ENCODE measurements at places on chromosomes 1 and 21. TPM values are rescaled to one million over a fixed set of nuclear protein-coding genes. Genes with fewer than 3 reads are reported as not detected.

GRCh38 chr1:236942431-236942830 is 61.8 kb downstream of the MT1HL1 start:
- no peaks in the 10 kb centered on the region for H3K27me3 ChIP-seq
- no peak for DNase-seq
- H3K27ac ChIP-seq = no peak overlapping the region
- no peaks in the 10 kb centered on the region for H3K4me1 ChIP-seq
- no peak overlapping the region for H3K4me3 ChIP-seq

The CLEC20A gene
- not detected for total RNA-seq

The EPS8L3 gene
- not detected for total RNA-seq

DNA sequence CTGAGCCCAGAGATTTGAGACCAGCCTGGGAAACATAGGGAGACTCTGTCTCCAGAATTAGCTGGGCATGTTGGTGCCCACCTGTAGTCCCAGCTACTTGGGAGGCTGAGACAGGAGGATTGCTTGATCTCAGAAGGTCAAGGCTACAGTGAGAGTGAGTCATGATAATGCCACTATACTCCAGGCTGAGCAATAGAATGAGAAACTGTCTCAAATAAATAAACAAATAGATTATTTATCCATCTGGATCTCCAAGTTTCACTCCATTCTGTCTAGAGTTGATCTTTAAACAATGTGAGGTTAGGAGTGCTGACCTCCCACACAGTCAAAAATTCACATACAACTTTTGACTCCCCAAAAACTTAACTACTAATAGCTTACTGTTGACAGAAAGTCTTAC is 106.8 kb upstream of the PALMD start:
- H3K36me3 ChIP-seq = no peaks in the 10 kb centered on the region
- H3K4me1 ChIP-seq = peaks cover 3% of the 10 kb centered on the region
- H3K27me3 ChIP-seq = no peaks in the 10 kb centered on the region
- no peak for DNase-seq
- no peak overlapping the region for H3K27ac ChIP-seq

GRCh38 chr1:46412893-46413595 is 18.9 kb downstream of the FAAH start:
- no peak for DNase-seq
- no peak overlapping the region for H3K27ac ChIP-seq
- no peaks in the 10 kb centered on the region for H3K4me1 ChIP-seq
- H3K4me3 ChIP-seq = no peak overlapping the region

The BEND5 gene
- total RNA-seq = 19.1 TPM

DNA sequence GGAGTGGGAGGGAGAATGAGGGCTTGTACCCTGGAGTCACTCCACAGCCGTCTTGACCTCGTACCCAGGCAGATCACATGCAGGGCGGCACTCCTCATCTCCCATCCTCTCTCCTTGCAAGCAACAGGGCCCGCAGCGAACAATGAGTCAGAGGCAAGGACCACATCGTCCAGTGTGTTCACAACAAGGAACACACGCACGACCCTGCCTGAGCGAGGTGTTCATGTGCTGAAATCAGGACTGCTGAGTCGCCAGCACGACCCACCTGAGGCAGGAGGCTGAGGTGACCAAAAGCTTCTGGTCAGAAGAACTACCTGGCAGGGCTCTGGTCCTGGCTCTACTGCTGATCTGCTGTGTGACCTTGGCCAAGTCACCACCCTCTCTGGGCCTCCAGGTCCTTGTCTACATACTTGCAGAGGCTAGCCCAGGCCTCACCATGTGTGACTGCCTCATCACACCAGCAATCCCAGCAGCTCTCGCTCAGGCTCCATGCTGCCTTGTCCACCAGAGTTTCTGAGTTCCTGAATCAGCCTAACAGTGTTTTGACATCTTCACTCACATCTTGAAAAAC is 78.0 kb downstream of the SSBP3 start:
- no peak for DNase-seq
- H3K27ac ChIP-seq = no peak overlapping the region
- H3K4me1 ChIP-seq = peaks cover 93% of the 10 kb centered on the region
- no peaks in the 10 kb centered on the region for H3K36me3 ChIP-seq
- H3K27me3 ChIP-seq = no peaks in the 10 kb centered on the region

DNA sequence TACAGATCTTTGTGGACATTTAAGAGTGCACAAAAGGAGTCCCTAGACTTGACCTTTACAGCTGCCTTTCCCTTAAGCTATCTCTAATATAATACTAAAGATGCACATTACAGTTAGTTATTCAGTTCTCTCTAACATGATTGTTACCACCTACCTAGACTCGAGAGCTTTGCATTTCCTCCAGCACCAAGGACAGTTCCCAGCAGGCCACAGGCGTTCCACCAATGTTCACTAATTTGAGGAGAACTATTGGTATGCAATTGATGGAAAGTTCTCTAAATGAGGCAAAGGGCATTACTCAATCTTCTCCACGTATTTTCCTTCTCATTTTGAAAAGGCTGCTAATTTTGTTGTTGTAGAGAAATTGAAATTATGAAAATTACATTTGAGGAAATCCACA is 5.4 kb upstream of the NTNG1 start:
- H3K4me3 ChIP-seq = no peak overlapping the region
- no peaks in the 10 kb centered on the region for H3K36me3 ChIP-seq
- no peaks in the 10 kb centered on the region for H3K4me1 ChIP-seq
- peaks cover 35% of the 10 kb centered on the region for H3K27me3 ChIP-seq
- H3K27ac ChIP-seq = no peak overlapping the region
- DNase-seq = peak; percentile 51

The CDC42BPA gene
- 12.0 TPM for total RNA-seq

GRCh38 chr21:39006571-39007311 is 176.5 kb downstream of the PSMG1 start:
- no peaks in the 10 kb centered on the region for H3K27me3 ChIP-seq
- H3K27ac ChIP-seq = peak overlapping the region; percentile 4
- no peak for DNase-seq
- H3K4me1 ChIP-seq = peaks cover 33% of the 10 kb centered on the region

DNA sequence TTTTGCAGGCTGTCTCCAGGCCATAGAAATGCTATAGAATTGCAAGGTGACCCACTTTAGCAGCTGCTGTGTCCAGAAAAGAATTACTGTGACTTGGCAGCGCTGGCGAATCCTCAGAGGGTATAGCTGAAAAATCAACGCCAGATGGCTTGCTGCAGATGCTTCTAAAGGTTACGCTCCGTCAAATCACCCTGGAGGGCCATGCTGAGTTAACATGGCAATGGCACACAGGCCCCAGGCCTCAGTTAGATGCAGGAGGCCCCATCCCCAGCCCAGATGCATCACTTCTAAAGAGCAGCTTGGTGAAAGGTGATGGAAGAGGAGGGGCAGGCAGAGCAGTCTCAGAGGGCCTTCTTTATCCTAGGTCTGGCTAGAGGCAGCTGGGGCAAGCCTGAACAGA is 18.0 kb downstream of the KIAA1614 start:
- H3K27me3 ChIP-seq = no peaks in the 10 kb centered on the region
- H3K4me1 ChIP-seq = peaks cover 57% of the 10 kb centered on the region
- H3K4me3 ChIP-seq = no peak overlapping the region
- no peak for DNase-seq
- H3K36me3 ChIP-seq = no peaks in the 10 kb centered on the region

The ENAH gene
- total RNA-seq = 124 TPM

The OR10Z1 gene
- not detected for total RNA-seq

GRCh38 chr21:16402752-16403151 is 673.0 kb downstream of the USP25 start:
- no peaks in the 10 kb centered on the region for H3K27me3 ChIP-seq
- no peak for DNase-seq
- no peak overlapping the region for H3K4me3 ChIP-seq
- H3K27ac ChIP-seq = peak overlapping the region; percentile 36
- H3K4me1 ChIP-seq = peaks cover 2% of the 10 kb centered on the region
- H3K36me3 ChIP-seq = no peaks in the 10 kb centered on the region

GRCh38 chr1:175715742-175716141 is 27.7 kb downstream of the TNR start:
- no peaks in the 10 kb centered on the region for H3K4me1 ChIP-seq
- H3K27me3 ChIP-seq = no peaks in the 10 kb centered on the region
- no peak for DNase-seq
- no peak overlapping the region for H3K27ac ChIP-seq
- H3K36me3 ChIP-seq = no peaks in the 10 kb centered on the region

DNA sequence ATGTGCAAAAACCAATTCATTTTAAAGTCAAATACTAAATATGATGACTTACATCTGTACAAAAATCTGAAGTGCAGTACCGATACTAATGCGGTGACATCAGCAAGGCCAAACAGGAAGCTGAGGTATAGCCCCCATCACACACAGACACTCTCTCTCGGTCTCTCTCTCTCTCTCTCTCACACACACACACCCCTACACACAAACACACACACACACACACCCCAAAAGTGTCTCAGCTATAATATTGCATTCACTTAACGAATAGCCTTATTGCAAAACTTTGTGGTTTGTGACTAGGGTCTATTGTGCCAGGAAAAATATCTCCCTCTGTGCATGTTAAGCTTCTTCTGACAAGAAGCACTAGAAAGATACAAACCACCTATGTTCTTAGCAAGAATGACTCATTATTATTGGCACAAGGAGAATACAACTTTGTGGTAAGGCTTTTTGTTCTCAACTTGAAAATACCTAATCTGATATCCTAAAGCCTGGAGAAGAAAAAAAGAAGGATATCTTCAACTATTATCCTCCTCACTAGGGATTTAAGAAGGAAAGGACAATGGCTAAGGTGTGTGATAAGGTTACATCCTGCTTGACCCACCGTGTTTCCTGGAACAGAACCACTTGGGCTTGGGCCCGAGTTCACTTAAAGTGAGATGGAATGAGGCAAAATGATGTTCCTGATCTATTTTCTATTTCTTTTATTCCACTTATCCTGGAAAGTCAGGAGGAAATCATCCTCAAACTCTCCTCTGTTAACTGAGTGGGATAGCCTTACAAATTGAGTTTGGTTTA is 107.1 kb downstream of the NIBAN1 start:
- H3K36me3 ChIP-seq = no peaks in the 10 kb centered on the region
- H3K27me3 ChIP-seq = no peaks in the 10 kb centered on the region
- no peak overlapping the region for H3K4me3 ChIP-seq
- no peak for DNase-seq
- H3K27ac ChIP-seq = no peak overlapping the region

- H3K27me3 ChIP-seq = no peaks in the 10 kb centered on the region
- peak; percentile 17 for DNase-seq
- H3K4me3 ChIP-seq = no peak overlapping the region
These were observed 69.8 kb downstream of the CR1 start for GRCh38 chr1:207565546-207566468.

The OVAAL gene
- total RNA-seq = 1.1 TPM

DNA sequence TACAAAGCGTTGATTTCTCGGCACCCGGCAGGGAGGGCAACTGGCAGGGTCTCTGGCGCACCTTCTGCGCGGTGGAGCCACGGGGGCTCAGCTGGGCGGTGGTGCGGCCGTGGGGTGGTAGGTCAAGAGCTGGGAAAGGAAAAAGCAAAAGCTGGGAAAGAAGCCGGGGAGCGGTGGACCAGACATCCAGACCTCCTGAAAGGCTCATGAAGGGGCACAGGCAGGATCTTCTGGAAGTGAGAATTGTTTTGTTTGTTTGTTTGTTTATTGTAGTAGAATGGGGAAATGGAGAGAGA is 7.2 kb upstream of the RNU1-1 start:
- H3K27ac ChIP-seq = no peak overlapping the region
- no peaks in the 10 kb centered on the region for H3K4me1 ChIP-seq
- no peaks in the 10 kb centered on the region for H3K36me3 ChIP-seq
- H3K4me3 ChIP-seq = no peak overlapping the region
- peaks cover 26% of the 10 kb centered on the region for H3K27me3 ChIP-seq

The STK40 gene
- total RNA-seq = 37.0 TPM

The PROK1 gene
- total RNA-seq = not detected

DNA sequence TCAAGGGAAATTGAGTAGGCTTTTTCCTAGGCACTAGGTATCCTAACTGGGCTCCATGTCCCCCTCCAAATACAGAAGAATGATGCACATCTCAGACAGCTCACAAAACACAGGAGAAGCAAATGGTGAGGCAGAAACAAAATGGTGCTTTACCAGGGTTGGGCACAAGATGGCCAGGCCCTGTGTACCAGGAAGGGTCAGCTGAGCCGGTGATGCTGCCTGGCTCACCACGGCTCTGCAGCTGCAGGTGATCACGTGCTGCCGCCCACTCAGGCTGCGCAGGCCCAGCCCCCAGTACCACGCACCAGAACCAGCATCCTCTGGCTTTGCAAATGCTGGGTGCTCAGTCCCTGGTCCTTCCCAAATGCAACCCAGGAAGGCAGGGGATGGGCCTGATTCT is 993 bp upstream of the DSCAM start:
- no peaks in the 10 kb centered on the region for H3K36me3 ChIP-seq
- no peak for DNase-seq
- H3K4me3 ChIP-seq = no peak overlapping the region
- peaks cover 72% of the 10 kb centered on the region for H3K27me3 ChIP-seq
- no peaks in the 10 kb centered on the region for H3K4me1 ChIP-seq

- H3K27ac ChIP-seq = no peak overlapping the region
- peaks cover 6% of the 10 kb centered on the region for H3K4me1 ChIP-seq
- no peak for DNase-seq
- H3K27me3 ChIP-seq = no peaks in the 10 kb centered on the region
These were observed 7.0 kb downstream of the RD3 start for GRCh38 chr1:211484755-211485479.
